ENCODE measurements at places on chromosomes 7 and 10.

- DNase-seq: no peak
Observed at GRCh38 chr10:26157734-26158133, 58.8 kb upstream of the GAD2 start.

DNA sequence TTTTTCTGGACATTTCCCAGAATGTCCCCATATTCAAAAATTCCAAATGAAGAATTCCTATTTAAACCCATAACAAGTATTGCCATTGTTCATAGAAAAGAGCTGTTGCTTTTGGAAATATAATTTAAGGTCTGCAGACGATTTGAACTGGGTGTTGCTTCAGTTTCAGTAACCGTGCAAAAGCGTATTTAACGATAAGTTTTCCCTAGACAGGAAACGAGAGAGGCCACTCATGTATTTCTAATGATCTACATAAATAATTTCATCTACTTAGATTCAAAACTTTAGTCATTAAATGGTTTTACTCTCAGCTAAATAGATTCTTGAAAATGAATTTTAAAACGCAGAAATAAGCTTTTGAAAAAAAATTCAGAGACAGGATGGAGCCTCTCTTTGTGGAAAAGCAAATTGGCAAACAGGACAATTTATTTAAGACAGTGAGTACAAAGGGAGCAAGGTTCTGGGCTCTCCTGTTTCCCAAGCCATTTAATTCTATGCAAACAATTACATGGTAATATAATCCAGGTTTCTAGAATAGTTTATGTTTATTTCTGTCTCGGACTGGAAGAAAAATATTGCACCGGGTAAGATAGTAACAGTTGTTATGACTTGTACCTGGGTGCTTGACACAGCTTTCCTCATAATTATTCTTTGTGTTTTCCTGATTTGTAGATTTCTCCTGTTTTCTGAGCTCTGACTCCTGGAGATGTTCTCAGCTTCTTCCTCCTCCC lies 263.0 kb downstream of the BAMBI start:
- DNase-seq: no peak

DNA sequence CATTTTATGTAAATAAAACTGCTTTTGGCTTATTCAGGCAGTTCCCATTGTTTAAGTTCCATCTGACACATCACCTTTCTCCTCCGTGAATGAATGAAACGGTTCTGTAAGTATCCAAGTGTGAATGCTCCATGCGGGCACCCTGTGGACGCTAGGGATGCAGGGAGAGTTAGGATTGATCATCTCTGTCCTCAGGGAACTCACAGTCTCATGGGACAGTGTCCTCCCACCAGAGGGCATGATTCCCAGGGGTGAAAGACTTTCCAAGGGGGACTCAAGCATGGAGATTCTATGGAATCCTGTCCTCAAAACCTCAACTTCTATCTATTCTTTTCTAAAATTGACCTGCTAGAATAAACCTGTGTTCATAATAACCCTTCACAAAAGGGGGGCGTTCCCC lies 98.8 kb downstream of the HECW1 start:
- DNase-seq: no peak

DNA sequence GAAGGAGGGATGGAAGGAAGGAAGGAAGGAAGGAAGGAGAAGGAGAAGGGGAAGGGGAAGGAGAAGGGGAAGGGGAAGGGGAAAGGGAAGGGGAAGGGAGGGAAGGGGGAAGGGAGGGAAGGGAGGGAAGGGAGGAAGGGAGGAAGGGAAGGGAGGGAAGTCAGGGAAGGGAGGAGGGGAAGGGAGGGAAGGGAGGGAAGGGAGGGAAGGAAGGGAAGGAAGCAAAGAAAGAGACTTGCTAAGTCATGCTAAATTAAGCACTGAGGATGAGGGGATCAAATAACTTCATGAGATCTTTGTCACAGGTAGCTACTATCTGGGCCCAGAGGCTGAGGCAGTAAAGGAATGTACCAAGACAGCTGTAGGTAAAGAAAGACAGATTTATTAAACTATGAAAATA lies 116.4 kb downstream of the TRIL start:
- no peak for DNase-seq

GRCh38 chr7:139671967-139672366 lies 105.8 kb downstream of the HIPK2 start:
- no peak for DNase-seq

DNA sequence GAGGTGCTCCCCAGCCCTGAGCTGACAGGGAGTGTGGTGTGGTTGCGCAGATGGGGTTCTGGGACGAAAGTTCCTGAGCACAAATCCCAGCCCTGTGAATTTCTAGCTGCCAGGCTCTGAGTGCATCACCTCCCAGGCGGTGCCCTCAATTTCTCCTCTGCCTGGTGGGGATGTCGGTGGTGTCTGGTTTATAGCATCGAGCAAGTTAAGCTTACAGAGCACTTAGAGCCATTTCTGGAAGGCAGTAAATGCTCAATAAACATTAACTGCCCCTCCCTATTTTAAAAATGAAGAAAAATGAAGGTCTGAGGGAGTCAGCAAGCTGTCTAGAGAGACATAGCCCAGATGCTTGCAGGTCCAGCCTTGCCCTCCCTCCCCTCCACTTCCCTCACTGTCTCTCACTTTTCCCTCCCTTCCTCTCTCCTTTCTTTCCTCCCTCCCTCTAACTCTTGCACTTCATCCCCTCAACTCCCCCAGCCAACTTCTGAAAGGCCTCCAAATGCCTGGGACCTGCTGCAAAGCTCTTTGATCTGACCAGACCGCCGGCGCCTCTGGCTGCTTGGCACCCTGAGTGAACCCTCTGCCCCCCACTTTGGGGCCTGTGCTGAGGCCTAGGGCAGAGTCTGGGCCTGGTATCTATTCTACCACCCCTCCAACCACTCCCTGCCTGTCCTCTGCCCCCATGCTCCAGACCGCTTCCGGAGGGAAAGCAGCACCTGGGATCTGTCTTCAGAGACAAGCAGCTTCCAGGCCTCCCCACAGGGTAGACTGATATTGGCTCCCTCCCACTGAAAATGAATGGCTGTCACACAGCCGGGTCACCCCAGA lies 438.3 kb downstream of the RPS24 start:
- DNase-seq: no peak

- DNase-seq: no peak
Observed at GRCh38 chr7:132618271-132618955, 42.1 kb upstream of the PLXNA4 start.

- no peak for DNase-seq
Observed at GRCh38 chr7:117249696-117250095, 73.2 kb downstream of the WNT2 start.

GRCh38 chr7:155377838-155378579 lies 79.9 kb upstream of the EN2 start:
- DNase-seq: no peak

GRCh38 chr7:22651036-22651435 lies 76.0 kb upstream of the IL6 start:
- DNase-seq: no peak

GRCh38 chr10:130040351-130040750 lies 70.3 kb downstream of the C10orf143 start:
- DNase-seq: no peak

GRCh38 chr10:114336823-114337509 lies 67.3 kb downstream of the AFAP1L2 start:
- no peak for DNase-seq

GRCh38 chr10:108578258-108578657 lies 1345.1 kb downstream of the XPNPEP1 start:
- no peak for DNase-seq
